ENCODE measurements at places on chromosomes 3 and 15.

- DNase-seq: no peak
Measured at GRCh38 chr15:65772930-65773329, 19.2 kb downstream of the DENND4A start.

- no peak for DNase-seq
Measured at GRCh38 chr15:29091666-29092065, 178.0 kb downstream of the NSMCE3 start.

DNA sequence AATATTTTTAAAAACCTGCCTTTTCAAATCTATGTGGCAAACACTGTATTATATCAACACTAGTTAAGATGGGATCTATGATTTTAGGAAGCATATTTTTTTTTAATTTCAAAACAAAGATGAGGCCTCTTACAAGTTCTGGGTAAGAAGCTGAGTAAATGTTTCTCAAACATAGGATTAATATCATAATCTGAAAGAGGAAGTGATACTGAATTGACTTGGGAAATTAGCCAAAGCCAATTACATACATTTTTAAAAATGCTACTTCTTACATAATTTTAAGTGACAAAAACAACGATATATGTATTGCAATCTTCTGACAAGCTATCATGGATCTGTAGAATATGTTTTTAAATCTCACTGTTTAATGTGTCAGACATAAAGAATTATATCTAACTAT lies 135.1 kb upstream of the UBP1 start:
- no peak for DNase-seq

- DNase-seq: no peak
Measured at GRCh38 chr3:187130346-187131066, 8.8 kb downstream of the RPL39L start.

DNA sequence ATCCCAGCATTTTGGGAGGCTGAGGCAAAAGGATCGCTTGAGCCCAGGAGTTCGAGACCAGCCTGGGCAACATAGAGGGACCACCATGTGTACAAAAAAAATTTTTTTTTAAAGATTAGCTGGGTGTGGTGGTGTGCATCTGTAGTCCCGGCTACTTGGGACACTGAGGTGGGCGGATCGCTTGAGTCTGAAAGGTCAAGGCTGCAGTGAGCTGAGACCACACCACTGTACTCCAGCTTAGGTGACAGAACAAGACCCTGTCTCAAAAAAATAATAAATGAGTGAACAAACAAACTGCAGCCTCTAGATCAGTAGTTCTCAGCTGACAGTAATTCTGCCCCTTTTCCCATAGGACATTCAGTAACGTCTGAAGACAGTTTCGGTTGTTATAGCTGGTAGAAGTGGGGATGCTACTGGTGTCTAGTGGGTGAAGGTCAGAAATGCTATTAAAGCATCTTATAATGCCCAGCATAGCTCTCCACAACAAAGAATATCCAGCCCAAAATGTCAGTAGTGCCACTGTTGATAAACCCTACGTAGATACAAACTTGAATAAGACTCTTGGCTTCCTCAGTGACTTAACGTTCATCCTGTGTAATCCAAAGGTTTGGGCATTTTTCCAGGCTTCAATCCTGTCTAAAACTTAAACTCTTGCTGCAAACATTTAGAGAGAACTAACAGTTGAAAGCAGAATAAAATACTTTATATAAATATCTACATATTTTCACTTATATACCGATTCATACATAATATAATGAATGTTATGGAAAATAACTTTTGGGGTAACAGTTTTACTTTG lies 10.6 kb downstream of the SMC4 start:
- no peak for DNase-seq

- DNase-seq: no peak
Measured at GRCh38 chr15:98937413-98938104, 70.0 kb downstream of the PGPEP1L start.

- DNase-seq: no peak
Measured at GRCh38 chr3:154970797-154971196, 109.3 kb upstream of the MME start.

GRCh38 chr3:41209646-41210045 lies 10.3 kb downstream of the CTNNB1 start:
- DNase-seq: no peak

GRCh38 chr3:17747890-17748247 lies 5.4 kb upstream of the TBC1D5 start:
- no peak for DNase-seq

- DNase-seq: no peak
Measured at GRCh38 chr15:78216276-78217104, 17.9 kb downstream of the ACSBG1 start.

GRCh38 chr3:134901461-134901860 lies 106.4 kb downstream of the EPHB1 start:
- no peak for DNase-seq

DNA sequence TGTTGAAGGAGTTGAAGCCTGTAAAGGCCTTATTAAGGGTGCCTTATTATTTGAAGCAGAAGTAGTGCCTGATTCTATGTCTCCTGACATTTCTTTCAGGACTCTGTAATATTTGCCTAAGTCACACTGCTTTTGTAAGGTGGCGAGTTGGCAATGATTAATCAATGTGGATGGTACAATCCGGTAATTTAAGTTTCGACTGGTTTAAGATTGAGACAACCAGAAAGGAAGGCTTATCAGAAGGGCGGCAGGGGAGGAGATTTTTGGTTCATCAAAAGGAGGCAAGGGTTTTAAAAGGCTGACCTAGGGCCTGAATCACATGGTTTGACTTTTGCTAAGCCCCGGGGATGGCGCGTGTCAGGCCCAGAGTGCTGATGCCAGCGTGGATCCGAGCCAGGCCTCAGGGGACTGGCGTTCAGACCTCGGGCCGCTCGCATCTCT lies 830 bp upstream of the RNF13 start:
- no peak for DNase-seq

DNA sequence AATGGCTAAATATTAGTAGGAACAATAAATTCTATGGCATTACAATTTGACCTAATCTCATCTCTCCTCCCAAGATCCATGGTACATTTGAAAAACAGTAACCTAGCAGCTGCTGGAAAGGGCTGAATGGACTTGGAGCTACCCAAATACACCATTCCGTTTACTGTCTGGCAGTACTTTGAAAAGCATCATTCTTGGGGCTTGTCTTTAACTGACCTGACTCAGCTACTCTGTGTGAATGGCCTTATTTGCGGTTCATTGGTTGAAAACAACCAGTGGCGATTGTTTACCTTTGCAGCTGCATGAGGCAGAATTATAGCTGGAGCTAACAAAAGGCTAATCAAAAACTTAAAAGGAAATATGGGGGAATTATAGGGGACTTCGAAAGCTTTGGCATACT lies 311.2 kb upstream of the MCTP2 start:
- no peak for DNase-seq

DNA sequence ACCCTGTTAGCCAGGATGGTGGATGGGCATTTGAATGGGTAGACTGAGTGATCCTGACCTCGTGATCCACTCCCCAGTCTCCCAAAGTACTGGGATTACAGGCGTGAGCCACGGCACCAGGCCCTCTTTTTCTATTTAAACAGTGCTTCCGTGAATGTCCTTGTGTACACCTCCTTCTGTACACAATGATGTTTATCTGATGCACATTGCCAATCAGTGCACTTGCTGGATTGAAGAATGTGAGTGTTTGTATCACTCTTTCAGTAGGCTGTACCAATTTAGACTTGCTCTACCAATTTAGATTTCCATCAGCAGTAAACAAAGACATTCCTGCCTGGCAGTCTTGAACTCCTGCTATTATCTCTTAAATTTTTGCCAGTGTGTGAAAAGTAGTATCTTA lies 8.9 kb upstream of the ZNF619 start:
- no peak for DNase-seq

GRCh38 chr3:58012302-58012701 lies 4.1 kb downstream of the FLNB start:
- DNase-seq: no peak

DNA sequence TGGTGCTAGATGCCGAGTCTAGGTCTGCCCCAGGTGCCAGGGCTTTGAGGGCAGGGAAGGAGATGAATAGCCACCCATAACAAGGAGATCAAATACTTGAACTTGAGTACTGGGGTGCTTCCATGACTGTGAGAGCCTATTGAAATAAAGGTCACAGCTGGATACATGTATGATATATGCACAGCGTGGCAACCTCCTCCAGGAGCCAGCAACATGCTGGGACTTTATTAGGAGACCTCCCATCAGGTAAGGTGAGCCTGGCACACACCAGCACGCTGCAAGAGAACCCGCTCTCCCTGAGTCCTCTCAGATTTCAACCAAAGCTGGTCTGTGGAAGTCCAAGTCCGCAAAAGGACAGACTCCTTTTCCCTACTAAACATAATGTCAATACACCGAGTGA lies 10.5 kb upstream of the HES1 start:
- DNase-seq: no peak

GRCh38 chr3:72323773-72324172 lies 524.5 kb downstream of the SHQ1 start:
- no peak for DNase-seq

DNA sequence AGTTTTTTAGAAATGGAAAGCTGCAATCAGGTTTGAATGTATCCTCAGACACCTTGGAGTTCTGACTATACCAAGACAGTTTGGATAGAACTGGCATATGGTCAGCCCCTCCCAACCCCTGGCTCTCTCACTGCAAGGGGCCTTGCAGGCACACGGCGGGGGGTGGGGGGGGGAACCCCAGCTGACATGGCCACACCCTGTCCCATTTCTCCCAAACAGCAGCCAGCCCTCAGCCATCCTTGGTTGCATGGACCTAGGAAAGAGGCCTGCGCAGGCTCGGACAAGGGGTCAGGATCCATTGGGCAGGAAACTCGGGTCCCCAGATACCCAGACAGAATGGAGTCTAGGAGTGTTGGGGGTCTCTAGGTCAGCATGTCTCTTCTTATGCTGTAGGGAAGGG lies 14.5 kb downstream of the CAND2 start:
- no peak for DNase-seq

DNA sequence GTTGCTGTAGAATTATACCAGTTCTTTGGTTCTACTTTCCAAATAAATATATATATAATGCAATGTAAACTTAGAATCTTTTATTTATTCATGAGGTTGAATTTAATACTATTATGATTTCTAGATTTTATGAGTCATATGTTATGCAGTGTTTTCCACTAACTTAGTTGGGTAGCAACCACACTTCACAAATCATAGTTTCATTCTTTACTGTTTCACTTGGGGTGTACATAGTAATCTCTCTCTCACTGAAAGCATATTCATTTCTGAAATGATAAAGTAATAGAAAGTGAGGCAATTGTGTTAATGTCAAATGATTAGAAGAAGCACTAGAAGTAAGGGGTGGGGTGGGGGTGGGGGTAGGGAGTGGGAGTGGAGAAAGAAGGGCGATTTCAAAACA lies 52.6 kb downstream of the IQCH start:
- DNase-seq: no peak

DNA sequence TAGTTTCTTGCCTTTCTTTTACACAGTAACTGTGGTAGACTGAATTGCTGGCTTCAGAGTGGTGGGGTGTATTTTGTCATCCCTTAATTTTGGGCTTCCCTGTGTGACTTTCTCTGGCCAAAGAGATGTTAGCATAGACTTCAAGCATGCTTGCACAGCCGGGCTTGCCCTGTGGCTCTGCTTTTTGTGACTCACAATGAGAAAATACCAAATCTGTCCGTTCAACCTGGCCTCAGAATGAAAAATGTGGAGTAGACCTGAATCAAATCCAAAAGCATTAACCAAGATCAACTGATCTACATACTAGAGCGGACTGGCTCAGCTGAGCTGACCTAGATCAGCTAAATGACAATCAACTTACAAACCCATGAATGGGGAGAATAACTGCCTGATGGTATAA lies 51.4 kb downstream of the PLAAT1 start:
- DNase-seq: no peak

DNA sequence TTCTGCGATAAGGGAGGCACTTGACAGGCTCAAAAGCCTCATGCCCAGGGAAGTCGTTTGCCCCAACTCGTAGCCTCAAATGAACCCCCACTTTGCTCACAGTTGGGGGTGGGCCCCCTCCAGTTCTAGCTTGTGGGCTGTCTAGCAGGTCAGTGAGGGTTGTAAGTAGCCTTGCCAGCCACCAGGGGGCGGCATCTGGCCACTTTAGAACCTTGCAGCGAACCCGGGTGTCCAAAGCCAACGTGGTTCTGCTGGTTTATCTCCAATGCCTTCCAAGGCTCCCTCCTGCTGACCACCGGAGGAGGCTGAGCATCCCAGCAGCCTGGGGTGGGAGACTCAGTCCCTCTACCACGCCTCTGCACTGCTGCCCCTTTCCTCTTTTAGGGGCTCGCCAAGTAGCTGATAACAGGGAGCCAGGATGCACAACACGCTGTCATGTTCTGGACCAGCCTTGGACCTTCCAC lies 9.2 kb upstream of the RBSN start:
- DNase-seq: peak; percentile 11

DNA sequence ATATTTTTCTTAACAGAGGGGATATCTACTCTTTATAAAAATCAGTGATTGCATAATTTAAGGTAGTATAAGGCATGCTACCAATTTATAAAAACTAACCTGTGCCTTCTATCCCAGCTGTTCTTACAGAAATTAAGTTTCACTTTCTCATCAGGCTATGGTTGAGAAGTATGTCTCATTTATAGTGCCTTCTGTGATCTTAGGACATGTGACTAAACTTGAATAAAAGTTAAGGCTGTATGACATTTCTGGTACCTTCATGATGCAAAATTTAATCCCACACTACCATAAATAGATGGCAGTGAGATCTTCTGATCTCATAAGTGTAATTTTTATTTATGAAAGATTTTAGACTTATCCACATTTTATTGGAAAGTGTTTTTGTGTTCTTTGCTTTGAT lies 12.6 kb downstream of the TIPARP start:
- no peak for DNase-seq

DNA sequence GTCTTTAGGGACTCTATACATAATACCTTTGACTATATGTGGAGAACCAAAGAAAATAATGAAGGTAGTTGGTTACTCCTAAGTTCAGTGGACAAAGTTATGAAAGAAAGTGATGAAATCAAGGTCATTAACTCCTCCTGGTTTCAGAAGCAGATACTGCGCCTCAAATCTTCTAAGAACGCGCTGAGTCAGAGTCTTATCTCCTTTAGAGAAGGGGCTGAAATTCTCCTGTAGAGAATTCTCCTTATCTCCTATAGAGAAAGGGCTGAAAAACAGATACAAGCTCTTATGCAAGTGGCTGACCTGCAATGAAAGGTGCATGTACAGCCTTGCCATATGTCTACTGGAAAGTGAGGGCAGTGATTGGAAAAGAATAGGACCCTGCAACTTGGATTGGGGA lies 824.2 kb downstream of the NSUN3 start:
- no peak for DNase-seq

- DNase-seq: no peak
Measured at GRCh38 chr3:133896002-133896761, 500 bp upstream of the RAB6B start.

DNA sequence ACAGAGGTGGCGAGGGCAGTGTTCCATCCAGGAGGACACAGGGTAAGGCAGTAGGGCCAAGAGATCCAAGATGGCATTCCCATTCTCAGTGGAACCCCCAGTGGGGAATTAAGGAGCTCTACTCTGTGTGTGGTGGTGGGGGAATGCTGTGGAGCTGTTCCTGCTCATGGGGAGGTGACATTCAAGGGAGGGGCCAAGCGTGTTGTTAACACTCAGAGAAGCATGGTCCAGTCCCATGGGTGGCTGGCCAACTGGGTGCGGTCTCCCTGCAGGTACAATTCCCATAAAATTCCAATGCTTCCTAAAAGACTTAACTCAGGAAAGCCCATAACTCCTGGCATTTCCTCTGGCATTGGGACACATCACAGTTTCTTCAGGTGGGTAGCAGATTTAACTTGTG lies 2.3 kb downstream of the CAMP start:
- DNase-seq: no peak

- no peak for DNase-seq
Measured at GRCh38 chr3:123167686-123168085, 34.1 kb upstream of the SEC22A start.
